ENCODE measurements at places on chromosomes 2 and 18.

GRCh38 chr2:28588292-28588670 is 92.4 kb downstream of the PLB1 start:
- no peak for DNase-seq

DNA sequence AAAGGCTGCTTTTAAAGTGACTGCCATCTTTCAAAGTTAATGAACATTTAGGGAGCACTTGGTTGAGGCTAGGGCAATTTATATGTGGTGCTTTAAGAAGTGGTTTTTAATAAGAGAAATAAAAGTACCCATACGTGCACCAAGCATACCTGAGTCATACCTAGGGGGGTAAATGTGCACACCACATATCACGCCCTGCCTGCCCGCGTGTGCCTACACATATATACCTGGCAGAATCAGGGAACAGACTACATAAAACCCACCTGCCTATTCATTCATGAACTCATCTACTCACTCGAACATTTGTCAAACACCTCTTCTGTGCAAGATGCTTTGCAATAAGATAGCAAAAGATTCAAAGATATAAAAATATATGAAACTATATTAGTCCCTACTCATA is 69.3 kb upstream of the TMEM200C start:
- DNase-seq = no peak

GRCh38 chr18:56538746-56539145 is 99.6 kb downstream of the TXNL1 start:
- no peak for DNase-seq

- DNase-seq = no peak
Observed at GRCh38 chr2:120204022-120204405, 19.2 kb downstream of the TMEM185B start.

DNA sequence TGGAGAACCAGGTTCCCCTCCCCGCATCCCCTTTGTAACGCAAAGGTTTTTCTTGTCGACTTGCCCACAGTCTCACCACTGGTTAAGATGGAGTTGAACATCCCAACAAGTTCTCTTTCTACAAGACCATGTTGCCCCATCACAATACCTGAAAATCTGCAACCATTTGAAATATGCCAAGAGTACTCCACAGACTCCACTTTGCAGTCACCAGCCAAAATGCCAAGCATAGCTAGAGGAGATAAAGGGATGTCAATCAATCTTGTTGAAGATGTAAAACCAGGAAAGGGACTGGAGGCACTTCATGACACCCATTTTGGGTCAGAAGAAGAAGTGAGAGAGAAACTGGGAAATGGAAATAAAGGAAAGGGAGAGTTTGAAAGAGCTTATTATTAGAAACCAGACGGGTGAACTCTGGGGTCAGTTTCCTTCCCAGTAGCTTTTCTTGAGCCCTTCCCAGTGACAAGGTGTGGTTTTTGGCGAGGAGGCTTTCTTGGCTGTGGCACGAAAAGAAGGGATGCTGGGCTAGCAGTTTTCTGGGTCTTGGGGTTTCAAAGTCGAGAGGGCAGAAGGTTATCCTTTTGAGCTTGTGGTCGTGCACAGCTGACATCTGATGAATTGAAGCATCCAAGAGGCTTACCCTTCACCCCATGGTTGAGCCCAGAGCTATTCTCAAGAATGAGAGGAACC is 79.3 kb downstream of the ACAA2 start:
- DNase-seq = no peak

- DNase-seq = no peak
Observed at GRCh38 chr2:202690321-202690900, 55.6 kb downstream of the FAM117B start.

DNA sequence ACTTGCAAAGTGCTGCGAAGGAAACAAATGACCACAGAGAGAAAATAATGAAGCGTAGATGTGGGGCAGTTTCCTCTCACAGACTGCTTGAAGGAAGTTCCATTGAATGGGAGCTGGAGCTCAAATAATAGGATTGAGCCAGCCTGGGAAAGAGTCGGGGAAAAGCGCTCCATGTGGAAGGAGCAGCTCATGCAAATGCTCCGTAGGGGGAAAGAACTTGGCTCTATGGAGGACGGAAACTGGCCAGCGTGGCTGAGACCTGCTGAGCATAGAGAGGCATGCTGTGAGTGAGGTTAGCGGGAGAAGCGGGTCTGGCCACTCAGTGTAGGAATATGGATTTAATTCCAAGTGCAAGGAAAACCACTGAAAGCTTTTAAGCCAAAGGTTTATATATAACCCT is 28.6 kb upstream of the VIT start:
- no peak for DNase-seq

DNA sequence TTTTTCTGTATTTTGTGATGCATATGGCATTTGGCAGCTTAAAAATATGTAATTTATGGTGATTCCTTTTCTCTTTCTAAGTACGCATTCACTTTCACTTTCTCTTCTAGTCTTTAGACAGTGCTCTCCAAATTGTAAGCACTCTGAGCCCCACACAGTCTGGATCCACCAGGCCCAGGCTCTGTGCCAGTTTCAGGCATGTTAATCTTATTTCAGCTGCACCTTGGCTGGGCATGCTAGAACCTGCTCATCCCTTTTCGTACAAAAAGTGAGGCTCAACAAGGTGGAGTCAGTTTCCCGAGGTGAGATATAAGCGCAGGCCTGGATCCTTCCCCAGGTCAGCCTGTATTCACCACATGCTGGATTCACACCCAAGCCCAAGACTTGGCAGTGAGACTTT is 203.9 kb downstream of the MTX2 start:
- peak; percentile 93 for DNase-seq

DNA sequence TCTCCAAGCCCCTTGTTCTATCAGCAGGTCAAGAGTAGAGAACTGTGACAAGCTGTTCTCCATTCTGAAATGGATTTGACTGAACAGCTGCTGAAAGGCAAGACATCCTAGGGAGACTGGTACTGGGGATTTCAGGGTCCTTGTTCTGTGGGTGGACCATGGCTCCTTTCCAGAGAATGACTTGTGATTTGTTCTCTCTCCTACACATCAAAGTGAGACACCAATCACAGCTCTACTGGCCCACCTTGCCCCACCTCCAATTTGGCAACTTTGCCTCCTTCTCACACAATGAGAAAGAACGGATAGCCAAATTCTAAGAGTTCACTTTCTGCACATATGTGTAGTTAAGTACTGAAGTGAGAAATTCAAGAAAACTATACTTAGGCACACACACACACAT is 67.4 kb downstream of the BCL11A start:
- DNase-seq = no peak

DNA sequence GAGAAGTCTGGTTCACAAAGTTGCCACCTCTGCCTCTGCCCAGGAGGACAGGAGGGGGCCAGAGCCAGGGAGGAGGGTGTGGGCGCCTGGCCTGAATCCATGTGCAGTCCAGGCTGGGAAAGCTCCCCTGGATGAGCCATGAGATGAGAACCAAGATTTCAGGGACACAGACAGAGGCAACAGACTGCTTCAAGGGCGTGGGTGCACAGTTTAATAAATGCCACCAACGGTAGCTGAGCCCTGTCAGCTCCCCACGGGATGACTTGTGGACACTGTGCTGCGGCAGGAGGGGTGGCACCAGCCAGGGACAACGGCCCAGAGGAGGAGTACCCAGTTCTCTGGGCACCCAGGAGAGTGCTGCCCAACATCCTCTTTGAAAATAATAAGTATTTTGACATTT is 15.2 kb downstream of the CAPG start:
- DNase-seq = no peak

DNA sequence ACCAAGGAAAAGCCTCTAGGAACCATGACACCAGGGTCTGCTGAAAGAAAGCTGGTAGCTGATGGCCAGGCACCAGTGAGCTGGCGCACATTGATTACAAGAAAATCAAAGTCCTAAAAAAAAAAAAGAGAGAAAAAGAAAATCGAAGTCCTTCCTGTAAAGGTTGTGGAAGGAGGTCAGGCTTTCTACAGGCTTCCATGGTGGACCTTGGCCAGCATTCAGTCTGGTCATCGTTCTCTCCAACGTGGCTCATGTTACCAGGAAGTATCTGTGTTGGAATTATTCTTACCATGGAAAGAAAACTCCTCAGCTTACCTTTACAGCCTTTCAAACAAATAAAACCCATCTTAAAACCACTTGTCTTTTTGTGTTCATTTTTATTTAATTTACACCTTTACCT is 65.6 kb downstream of the CYB5A start:
- no peak for DNase-seq

DNA sequence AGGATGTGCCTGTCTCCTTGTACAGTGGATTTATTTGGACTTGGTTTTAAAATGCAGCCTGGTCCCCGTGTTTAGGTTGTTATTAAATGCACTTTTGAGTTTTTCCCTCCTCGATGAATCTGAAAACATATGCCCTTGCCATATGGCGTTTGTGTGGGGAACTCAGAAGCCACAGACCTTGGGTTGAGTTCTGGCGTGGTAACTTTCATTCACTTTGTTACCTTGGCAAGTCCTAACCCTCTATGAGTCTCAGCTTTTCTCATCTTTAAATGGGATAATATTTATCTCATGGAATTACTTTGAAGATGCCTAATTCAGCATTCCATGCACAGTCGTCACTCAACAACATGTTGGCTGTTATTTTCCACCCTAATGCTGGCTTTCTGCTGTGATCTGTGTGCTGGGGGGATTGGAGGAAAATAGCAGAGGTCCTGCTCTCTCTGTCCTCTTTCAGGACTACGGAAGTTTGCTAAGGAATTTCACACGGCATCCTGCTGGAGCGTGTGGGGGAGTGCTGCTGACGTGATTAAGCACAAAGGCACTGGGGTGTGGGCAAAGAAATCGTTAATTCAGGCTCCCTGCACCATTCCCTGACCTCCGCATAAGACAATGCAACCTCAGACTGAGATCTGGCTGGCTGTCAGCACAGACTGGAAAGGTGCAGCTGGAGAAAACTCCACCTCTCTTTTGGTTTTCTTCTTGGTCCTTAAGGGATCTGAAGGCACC is 61.7 kb downstream of the LDLRAD4 start:
- DNase-seq = peak; percentile 35

GRCh38 chr2:150811259-150811855 is 323.9 kb upstream of the RND3 start:
- DNase-seq = no peak

DNA sequence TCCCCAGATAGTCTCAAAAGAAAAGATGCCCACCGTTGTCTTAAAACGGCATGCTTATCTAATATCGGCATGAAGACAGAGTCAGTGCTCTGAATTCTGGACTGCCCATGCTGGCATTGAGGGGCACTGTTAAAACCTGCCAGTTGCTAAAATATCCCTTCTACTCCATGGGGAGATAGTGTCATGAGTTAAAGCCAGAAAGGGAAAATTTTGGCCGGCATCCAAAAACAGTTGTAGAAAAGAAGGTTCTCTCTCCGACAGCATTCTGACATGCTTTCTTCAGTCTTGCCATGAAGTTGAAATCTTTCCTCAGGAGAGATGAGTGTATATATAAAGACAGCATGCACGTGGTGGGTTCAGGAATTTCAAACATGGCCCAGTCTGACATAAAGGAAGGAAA is 401.3 kb upstream of the PIK3C3 start:
- no peak for DNase-seq

- no peak for DNase-seq
Observed at GRCh38 chr18:53025247-53025646, 685.2 kb downstream of the DCC start.

Measured in NCI-H2171 (cell line).